Kidney (tissue), 22 donors: ENCODE measurements at places on chromosomes 5 and 9. TPM values are rescaled to one million over a fixed set of nuclear protein-coding genes. Genes with fewer than 3 reads are reported as not detected.

DNA sequence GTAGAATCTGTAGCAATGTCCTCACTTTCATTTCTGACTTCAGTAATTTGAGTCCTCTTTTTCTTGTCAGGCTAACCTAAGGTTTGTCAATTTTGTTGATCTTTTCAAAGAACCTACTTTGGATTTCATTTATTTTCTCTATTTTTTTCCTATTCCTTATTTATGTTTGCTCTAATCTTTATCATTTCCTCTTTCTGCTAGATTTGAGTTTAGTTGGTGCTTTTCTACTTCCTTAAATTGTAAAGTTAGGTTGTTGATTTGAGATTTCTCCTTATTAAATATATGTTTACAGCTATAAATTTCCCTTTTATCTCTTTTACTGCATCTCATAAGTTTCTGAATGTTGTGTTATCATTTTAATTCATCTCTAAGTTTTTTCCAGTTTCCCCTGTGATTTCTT, 75.1 kb upstream of the FAM120A start:
- H3K4me1 ChIP-seq = no peaks in the 10 kb centered on the region
- H3K36me3 ChIP-seq = no peaks in the 10 kb centered on the region
- H3K27me3 ChIP-seq = no peaks in the 10 kb centered on the region
- no peak for DNase-seq
- H3K4me3 ChIP-seq = no peak overlapping the region

DNA sequence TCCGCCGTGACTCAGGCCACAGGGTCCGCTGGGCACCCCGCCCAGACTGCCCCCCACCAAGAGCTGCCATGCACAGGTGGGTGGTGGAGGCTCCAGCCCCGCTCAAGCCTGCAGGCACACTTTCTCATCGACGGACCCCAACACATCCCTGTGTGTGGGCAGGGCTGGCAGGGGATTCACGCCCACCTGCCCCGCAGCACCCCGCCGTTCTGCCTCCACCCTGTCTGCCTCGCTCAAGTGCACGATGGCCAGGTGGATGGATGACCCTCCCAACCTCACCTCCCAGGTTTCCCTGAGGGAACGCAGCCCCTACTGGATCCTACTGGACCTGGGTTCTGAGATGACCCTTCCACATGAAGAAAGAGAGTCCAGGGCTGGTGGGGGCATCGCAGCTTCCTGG, 26.1 kb upstream of the FCN1 start:
- H3K36me3 ChIP-seq = no peaks in the 10 kb centered on the region
- DNase-seq = no peak
- H3K4me1 ChIP-seq = no peaks in the 10 kb centered on the region
- no peaks in the 10 kb centered on the region for H3K27me3 ChIP-seq
- H3K4me3 ChIP-seq = no peak overlapping the region

The DMRT3 gene
- not detected for polyA plus RNA-seq

The CD72 gene
- 2.3 TPM for polyA plus RNA-seq

- DNase-seq = peak; percentile 42
- H3K27me3 ChIP-seq = peaks cover 27% of the 10 kb centered on the region
- no peaks in the 10 kb centered on the region for H3K4me1 ChIP-seq
- no peak overlapping the region for H3K27ac ChIP-seq
Measured at GRCh38 chr5:155729684-155730059, 597.3 kb upstream of the SGCD start.
